Activated CD4-positive, alpha-beta T cell treated with anti-CD3 and anti-CD28 coated beads, Interleukin-2, Interleukin-6, amounts not matched to agents 100 ng/mL and 50 ng/mL, durations not matched to agents 16 hours and 8 hours (primary cell): ENCODE measurements at places on chromosomes 12 and 14.
A peak's percentile ranks its signal among the peaks of the same experiment; 100 is the strongest.

GRCh38 chr14:89540830-89541470 is 123.9 kb upstream of the FOXN3 start:
- DNase-seq, result no peak

- DNase-seq, result no peak
These were observed 51.2 kb upstream of the RTRAF start for GRCh38 chr14:51938137-51938536.

- peak; percentile 88 for DNase-seq
These were observed 9.8 kb upstream of the C12orf42 start for GRCh38 chr12:103505371-103506236.

GRCh38 chr14:60171690-60172089 is 6.5 kb upstream of the DHRS7 start:
- DNase-seq, result no peak

DNA sequence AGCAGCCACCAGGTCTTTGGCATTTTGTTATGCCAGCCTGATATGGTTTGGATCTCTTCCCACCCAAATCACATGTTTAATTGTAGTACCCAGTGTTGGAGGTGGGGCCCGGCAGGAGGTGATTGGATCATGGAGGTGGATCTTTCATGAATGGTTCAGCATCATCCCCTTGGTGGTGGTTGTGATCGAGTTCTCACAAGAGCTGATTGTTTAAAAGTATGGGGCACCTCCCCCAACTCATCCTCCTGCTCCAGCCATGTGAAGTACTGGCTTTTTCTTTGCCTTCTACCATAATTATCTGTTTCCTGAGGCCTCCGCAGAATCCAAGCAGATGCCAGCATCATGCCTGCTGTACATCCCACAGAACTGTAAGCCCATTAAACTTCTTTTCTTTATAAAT is 12.8 kb upstream of the PRKD1 start:
- no peak for DNase-seq

GRCh38 chr14:92613008-92613658 is 99.6 kb downstream of the RIN3 start:
- DNase-seq, result peak; percentile 67

- no peak for DNase-seq
These were observed 173.0 kb upstream of the G2E3 start for GRCh38 chr14:30385925-30386324.

DNA sequence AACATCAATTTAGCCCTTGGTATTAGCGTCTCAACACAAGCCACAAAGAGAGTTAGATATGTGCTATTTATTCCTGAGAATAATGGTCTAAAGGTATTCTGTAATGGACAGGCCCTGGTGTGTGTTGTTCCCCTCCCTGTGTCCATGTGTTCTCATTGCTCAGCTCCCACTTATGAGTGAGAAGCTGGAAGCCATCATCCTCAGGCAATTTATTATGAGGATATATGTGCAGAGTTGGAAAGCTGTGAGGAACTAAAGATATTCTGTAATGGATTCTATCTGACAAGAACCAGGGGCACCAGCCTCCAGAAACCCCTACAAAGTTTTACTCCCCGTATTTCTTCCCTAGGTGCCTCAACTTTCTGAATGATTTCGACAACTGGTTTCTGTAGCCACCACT is 210.8 kb downstream of the GRIN2B start:
- no peak for DNase-seq

DNA sequence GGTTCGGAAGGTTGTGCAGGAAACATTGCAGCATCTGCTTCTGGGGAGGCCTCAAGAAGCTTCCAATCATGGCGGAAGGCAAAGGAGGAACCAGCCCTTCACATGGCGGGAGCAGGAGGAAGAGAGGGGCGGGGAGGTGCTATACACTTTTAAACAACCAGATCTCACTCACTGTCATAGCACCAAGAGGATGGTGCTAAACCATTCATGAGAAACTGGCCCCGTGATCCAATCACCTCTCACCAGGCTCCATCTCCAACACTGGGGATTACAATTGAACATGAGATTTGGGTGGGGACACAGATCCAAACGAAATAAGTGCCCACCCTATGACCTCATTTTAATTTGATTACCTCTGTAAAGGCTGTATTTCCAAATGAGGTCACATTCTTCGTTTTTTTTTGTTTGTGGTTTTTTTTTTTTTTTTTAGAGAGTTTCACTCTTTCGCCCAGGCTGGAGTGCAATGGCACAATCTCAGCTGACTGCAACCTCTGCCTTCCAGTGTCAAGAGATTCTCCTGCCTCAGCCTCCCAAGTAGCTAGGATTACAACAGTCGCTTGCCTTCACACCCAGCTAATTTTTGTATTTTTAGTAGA is 11.4 kb upstream of the ORAI1 start:
- DNase-seq, result no peak

DNA sequence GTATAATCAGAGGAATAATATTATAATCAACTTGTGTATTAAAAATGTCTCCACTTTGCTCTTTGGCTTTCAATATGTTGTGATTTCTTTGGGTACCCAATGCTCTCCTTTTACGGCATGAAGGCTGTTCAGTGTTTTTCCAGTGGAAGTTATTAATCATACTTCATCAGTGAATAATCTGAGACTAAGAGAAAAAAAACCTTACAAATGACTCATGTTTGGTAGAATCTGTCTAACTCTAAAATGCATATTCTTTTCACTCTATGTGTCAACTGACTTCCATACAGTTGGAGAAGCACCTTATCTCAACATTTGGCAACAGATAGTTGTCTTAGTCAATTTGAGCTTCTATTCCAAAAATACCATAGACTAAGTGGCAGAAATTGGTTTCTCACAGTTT is 82.2 kb downstream of the PTPRO start:
- no peak for DNase-seq

- no peak for DNase-seq
These were observed 108.2 kb downstream of the PRMT8 start for GRCh38 chr12:3598896-3599860.

DNA sequence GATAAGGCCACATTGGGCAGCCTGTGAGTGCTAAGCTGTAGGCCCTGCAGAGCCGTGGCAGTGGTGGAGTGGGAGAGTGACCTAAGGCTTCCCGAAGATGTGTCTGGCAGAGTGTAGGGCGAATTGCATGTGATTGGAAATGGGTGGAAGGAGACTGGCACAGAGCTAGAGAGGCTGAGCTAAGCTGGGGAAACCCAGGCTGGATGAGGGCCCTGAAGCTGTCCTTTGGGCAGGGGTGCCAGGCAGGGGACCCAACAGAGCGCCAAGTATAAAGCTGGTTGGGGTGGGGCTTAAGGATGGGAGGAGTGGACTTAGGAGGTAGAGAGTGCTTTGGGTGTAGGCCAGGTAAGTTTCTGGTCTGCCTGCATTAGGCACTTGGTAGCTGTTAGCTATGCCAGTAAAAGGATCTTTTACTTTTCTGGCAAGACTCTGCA is 47.9 kb downstream of the WDR20 start:
- DNase-seq, result no peak

DNA sequence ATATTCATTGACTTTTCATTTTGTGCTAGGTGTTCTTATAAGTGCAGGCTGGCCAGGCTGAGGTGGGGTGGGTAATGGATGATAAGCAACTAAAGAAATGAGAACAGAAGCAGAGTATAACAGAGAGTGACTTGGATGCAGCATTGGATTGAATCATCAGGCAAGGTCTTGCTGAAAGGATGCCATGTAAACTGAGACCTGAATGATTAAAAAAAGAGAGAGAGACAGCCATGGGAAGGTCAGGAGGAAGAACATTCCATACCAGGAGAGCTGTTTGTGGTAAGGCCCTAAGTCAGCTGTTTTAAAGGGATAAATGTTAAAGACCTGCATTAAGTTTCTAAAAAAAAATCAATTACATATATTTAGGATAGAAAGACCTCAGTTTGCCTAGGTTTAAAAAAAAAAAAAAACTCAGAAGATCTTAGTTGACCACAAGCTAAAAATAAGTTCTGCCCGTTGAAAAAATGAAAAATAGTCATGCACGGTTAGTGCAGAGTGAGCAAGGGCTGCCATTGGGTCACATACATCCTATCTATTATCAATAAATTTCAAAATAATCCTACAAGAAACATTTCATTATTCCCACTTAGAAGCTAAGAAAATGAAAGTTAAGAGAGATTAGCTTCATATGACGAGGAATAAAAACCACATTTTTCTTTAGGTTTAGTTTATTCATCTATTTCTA is 37.2 kb downstream of the IFNG start:
- DNase-seq, result no peak

- peak; percentile 75 for DNase-seq
These were observed 55.0 kb downstream of the PHETA1 start for GRCh38 chr12:111313833-111314259.

DNA sequence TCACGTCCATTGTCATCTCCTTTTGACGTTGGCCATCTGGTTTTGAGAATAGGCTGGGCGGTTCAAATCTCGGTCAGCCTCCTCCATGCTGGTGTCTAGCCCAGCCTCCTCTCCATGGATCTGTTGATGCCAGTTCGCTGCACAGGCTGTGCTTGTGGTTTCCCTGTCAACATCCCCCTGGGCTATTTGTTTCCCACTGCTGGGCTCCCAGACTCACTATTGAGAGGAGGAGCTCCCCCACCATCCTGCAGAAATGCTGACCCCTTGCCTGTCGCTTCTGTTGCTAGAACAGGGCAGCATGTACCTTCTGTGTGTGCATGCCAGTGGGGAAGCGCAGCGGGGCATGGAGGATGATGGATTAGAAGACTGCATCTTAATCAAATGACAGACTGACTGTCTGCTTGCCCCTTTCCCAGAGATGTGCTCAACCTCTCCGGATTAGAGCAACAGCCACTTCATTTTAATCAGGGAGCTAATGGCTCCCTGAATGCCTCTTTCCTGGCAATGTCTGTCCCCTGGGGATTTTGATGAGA is 170.5 kb downstream of the TSPAN9 start:
- no peak for DNase-seq

DNA sequence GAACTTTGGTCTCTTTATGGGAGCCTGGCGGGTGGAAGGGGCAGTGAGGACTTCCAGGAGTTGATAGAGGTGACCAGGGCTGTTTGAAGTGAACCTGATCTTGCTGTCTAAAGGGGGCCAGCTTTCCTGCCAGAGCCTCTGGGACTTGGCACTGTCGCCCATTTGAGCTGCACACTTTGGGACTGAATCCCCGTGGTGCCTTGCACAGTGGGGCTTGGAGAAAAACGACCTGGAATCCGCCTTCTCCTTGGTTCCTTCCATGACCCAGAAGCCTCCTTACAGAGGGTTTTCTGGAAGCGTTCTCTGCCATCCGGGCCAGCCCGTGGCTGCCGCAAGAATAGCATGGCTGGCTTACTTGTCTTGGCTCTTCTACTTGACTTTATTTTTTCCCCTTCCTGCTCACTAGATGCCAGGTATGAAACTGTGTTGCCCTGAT is 2.0 kb downstream of the RFLNA start:
- no peak for DNase-seq

- DNase-seq, result peak; percentile 89
These were observed 129.3 kb downstream of the ZFP36L1 start for GRCh38 chr14:68663385-68664076.

DNA sequence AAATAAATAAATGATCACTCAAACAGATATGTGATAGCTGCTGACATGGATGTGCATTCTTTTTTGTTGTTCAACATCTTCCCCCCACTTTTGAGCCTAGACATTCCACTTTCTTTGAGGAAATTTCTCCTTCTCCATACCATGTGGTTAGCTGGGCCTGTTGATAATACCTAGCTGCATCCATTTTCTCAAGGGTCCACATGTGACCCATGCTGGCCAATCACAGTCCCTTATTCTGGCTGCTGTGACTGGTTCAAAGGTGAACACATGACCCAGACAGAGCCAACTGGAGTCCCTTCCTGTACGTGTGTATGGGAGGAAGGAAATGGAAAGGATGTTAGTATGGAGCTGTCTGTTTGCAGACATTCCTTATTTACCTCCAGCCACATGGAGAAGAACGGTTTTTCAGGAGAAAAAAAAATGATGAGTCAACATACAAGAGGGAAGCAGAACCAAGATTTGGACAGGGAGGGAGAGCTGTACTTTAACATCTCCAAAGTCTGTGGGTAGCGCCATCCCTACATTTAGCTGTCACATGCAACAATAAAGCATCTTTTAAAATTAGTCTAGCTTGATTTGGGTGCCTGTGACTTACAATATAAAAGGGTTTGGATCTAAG is 391.7 kb upstream of the TBX3 start:
- no peak for DNase-seq

- DNase-seq, result no peak
These were observed 6.4 kb upstream of the CLEC6A start for GRCh38 chr12:8449355-8449859.

GRCh38 chr12:59928416-59928815 is 332.6 kb downstream of the SLC16A7 start:
- DNase-seq, result no peak

DNA sequence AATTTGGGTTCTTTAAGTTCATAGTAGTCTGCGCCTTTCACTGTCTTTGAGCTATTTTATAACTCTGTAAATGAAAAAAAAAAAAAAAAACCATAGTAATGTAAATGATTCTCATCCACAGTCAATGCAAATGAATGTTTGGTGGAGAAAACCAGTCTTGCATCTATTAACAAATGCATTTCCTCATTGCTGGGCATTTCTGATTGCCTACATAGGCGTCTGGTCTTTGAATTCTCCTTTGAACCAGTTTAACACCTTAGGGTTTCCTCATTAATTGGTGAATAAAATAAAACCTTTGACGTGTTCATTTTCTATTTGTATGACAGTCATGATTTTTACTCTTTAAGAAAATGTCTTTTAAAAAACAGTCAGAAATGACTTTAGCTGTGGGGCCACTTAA is 114.8 kb downstream of the C12orf75 start:
- DNase-seq, result no peak

DNA sequence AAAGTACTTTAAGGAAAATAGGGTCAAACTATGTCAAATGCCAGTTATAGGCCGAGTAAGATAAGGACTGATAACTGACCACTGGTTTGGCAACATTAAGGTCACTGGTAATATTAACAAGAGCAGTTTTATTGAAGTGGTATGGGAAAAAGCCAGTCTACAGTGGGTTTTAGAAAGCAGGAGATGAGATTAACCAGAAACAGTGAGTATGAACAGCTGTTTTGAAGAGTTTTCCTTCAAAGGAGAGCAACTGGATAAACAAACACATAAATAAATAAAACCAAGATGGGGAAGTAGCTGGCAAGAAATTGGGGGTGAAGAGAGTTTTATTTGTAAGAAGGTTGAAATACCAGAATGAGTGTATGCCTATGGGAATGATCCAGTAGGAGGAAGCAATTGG is 30.3 kb downstream of the KITLG start:
- no peak for DNase-seq
